ENCODE measurements at places on chromosomes 4 and X.

DNA sequence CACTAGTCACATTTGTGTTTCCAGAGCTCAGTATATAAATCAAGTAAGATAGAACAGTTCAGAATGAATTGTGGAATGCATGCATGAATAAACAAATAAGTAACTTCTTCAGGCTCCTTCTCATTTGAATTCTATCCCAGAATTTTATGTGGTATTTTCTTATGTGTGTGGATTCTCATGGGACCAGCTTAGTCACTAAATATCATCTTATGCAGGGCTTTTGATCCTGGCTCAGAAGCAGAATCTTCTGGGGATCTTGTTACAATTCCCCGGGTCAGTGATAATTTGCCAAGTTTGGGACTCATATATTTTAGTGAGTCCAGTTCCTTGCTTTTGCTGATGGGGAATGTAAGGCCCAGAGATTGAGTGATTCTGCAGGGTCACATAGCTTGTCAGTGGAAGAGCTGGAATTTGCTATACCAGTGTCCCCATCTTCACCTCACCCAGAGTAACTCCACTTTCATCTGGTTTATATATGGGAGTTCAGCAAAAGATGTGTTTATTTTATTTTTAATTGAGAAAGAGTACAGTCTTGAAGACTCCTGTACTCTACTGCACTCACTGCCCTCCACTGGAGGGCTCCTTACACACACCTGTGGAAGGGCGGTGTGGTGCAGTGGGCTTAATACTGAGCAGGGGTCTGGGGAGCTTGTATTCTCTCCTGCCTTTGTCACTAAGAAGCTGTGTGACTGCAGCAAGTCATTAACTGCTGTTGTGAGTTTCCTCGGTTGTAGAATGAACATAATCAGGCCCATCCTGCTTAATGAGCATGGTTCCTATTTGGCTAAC is 198.2 kb upstream of the CXorf66 start:
- DNase-seq: no peak

DNA sequence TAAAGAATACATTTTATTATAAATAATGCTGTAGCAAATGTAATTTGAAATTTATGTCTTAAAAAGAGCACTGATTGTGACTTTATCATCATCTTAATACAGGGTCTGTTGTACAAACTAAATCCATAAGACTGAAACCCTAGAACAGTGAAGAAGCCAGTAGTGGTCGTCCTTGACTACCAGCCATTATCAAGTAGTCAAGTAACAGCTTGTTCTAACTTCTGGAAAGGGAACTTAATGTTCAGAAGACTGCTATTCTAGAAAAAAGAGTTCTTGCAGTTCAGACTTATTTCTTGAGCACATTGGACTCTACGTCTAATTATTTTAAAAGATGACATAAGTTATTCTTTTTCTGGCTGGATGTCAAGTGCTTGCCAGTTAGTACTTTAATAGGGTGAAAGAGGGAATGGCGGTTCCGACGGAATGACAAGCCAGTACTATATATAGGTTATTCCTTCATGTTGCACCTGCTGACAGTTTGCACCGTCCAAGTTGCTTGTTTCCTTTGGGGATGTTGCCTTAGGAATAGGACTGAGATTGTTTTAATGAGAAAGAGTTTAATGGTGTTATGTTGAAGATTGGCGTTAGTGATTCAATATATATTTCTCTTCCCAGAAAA is 109.9 kb downstream of the RAPGEF2 start:
- DNase-seq: no peak

- peak; percentile 63 for DNase-seq
Measured at GRCh38 chr4:47686294-47686872, 151.5 kb downstream of the CORIN start.

- no peak for DNase-seq
Measured at GRCh38 chr4:55947254-55947882, 1.4 kb upstream of the CEP135 start.

- DNase-seq: no peak
Measured at GRCh38 chr4:5759236-5760075, 48.5 kb downstream of the EVC start.

DNA sequence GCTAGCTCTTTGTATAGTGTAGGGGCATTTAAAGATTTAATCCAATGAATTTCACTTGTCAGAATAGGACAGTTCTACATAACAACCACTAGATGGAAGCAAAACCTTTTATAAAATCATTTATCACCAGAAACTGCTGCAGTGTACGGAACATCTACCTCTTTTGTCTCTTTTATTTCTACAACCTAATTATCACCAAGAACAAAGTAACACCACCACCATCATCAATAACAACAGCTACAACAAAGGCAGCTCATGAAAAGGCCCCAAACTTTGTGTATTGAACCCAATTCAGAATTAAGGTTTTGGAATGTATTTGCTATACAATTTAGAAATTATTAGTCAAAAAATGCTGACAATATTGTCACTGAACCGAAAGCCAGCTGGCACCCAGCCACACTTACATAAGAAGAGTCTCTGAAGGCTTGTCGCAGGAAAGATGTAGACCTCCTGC is 260.9 kb upstream of the RPS6KA3 start:
- peak; percentile 9 for DNase-seq

DNA sequence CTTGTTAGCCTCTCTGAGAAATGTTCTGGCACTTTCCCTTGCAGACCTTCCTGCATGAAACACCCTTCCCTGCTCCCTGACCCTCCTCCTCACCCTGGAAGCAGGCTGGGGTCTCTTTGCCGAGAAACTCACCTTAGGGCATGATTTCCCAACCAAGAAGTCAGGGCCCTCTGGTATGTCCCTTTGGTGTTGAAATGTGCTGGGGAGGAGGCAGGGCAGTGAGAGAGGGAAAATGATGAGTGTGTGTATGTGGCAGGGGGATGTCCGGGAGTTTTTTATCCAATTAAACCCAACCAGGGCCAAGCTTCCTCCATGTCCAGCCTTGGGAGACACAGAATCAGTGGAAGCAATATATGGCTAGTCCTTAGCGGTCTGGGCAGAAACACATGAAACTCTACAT is 5.1 kb downstream of the ELF4 start:
- no peak for DNase-seq

GRCh38 chr4:105197777-105198176 is 51.1 kb downstream of the TET2 start:
- no peak for DNase-seq

- DNase-seq: no peak
Measured at GRCh38 chr4:104979083-104979760, 167.5 kb upstream of the TET2 start.

- DNase-seq: no peak
Measured at GRCh38 chr4:102736636-102737549, 23.9 kb downstream of the MANBA start.

DNA sequence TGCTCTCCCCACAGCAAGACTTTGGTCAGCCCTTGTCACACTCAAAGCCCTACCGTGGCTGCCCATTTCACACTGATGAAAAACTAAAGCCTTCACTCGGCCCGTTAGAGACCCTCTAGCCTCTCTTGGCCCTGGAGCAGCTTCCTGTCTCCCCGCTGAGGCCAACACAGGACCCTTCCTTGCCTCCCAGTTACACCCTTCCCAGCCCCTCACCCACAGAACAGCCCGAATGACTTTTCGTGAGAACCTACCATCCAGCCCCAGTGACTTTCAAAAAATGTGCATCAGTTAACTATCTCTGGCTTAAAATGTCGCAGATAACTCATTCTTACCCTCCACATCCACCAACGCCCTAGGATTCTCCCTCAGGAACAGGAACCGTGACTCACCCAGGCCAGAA is 756 bp upstream of the TAF9B start:
- DNase-seq: no peak

DNA sequence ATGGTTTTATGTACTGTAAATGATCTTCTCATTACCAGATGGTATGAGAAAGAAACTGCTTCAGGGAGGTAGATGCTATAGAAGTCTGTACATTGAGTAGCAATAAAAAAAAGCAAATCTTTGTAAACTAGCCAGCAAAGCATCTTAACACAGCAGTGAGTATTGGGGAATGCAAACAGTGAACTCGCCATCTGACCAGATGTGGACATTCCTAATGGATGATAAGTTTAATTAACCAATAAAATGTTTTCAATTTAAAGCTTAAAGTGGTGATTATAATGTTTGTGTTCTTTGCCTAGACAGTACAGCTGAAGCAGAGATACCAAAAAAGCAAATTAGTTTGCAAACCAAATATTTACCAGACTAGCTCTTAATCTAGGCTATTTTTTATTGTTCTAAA is 1144.2 kb downstream of the FAT4 start:
- no peak for DNase-seq

GRCh38 chr4:48796927-48797679 is 17.0 kb upstream of the FRYL start:
- DNase-seq: no peak

DNA sequence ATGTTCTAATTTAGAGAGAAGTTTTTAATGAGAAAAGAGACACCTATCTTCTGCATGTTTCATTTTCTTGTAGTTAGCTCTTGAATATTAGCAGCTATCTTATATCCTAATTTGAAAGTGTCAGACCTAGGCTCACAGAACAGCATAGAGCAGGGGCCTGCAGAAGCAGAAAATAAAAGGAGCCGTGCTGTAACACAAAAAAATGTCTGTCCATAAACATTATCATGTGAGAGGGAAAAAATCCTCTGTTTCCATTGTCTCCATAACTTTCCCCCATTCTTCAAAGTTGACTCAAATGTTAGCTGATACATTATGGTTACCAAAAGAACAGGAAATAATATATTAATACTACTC is 329.2 kb upstream of the EPHA5 start:
- DNase-seq: no peak

DNA sequence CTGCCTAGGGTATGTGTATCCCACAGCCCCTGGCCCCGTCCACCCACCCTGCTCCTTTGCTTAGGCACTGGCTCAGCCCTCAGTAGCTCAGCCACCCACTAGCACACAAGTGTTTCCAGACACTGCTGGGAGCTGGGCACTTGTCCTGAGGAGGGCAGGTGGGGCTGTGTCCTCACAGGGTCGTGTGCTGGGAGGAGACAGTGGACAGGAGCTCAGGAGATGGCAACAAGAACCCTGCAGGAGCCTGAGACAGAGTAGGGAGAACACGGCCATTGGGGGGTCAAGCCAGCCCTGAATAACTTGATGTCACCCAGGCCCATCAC is 5.5 kb upstream of the CPLX1 start:
- no peak for DNase-seq

DNA sequence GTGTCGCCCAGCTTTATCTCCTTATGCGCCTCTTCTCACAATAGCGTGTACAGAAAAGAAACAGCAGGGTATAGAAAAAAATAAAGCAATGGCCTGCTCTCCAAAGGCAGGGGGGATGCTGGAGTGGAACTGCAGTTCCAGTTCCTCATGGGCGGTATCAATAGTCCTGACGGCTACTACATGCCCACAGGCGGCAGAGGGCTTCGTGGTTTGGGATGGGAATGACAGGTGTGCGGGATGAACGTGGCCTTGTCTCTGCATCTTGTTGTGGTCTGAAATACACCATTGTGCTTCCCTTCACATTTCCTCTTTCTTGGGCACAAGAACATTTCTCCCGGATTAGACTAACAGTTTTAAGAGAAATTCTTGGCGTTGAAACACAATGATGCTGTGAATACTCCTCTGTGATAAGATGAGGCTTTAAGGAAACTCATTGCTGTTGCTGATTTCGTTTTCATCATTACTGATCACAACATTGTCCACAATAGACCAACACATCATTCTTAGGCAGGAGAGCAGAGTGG is 124.1 kb upstream of the IGFBP7 start:
- DNase-seq: no peak

DNA sequence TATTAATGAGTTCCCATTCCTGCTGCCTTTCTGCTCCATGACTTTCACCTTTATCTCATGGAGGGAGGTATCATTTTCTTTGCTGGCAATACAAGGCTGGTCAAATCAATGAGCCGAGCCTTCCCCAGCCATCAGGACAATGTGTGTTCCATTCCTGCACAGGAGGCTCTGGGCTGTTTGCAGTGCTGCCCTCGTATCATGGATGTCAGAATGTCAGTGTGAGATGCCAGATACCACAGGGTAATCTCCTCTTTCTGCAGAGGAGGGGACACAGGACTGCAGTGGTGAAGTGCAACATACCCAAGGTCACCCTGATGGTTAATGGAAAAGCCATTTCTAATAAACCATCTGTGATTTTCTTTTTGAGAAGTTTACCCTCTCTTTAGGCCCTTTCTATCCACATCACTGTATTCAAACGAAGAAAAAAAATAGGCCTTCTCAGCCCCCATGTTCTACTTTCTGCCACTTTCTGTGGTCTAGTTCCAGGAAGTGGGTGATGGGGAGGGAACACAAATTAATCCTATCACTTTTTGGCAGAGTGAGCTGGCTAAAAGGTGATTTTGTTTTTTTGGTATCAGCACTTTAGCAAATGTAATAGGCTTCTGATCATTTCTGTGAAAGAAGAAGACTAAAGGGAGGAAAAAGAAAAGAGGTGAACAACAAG is 490.2 kb upstream of the BOD1L1 start:
- DNase-seq: no peak

DNA sequence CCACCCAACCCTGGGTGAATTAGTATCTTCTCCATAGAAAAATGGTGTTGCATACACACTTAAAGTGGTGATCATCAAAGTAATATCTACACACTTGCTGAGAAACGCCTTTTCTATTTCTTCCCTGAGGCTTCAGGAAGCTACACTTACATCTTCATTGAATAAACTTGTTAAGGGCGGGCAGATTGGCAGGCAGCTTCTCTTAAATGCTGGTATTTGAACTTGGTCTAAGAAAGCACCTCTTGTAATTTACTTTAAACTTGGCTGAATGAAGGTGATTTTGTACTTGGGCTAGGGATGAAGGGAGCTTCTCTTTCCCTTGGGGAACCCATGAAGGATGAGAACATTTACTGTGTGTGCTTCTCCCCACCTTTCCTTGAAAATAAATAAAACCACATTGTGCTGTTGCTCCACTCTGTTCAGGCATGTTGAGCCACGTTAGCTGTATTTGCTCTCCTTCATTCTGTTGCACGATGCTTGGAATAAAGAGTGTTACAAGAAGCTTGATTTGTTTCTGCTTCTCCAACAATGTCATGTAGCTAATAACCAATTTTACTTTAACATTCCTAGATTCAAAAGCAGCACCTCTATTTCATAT is 430.1 kb downstream of the ANKRD50 start:
- no peak for DNase-seq

- DNase-seq: no peak
Measured at GRCh38 chrX:47156611-47157520, 11.8 kb downstream of the RBM10 start.

GRCh38 chr4:27005501-27005900 is 144.9 kb downstream of the STIM2 start:
- DNase-seq: no peak

GRCh38 chr4:95105983-95106382 is 348.2 kb downstream of the BMPR1B start:
- DNase-seq: no peak

GRCh38 chr4:143351774-143352451 is 15.2 kb downstream of the GAB1 start:
- no peak for DNase-seq

DNA sequence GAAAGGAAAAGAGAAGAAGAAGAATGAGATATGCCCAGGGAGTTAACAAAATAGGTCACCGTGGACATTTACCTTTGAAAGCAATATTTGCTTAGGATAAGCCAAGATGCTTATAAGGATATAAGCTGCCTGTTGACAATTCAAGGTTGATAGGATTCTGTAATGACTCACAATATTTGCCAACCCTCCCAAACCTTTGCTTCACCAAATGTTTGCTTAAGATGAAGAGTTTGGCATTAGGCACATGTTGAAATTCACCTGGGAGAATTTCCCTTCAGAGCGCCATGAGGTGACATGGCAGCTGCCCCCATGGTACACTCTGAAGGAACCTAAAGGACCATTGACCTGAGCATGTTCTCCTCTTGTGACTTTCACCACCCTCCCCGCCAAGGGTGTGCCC is 4.6 kb downstream of the PALLD start:
- no peak for DNase-seq

GRCh38 chr4:97367878-97368277 is 775.4 kb downstream of the STPG2 start:
- no peak for DNase-seq
